ENCODE measurements at places on chromosomes 2 and 18.

DNA sequence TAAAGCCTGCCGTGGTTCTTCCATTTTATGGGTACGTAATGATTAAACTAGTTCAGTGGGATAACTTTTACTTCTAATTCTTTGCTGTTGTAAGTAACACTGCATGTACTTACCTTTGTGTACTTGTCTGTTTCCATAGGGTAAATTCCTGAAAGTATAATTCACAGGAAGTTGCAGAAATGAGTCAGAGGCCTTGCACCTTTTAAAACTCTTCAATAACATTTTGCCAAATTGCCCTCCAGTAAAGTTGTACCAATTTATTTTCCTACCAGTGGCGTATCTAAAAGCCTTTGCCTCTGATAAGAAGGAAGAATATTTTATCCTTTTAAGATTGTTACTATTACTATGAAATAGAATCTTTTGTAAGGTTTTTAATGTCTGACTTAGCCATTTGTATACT, 65.1 kb downstream of the CAB39 start:
- no peak for DNase-seq

- no peak for DNase-seq
Observed at GRCh38 chr18:61756244-61756643, 136.6 kb downstream of the RNF152 start.

GRCh38 chr18:24270937-24271380, 126.7 kb downstream of the OSBPL1A start:
- DNase-seq = peak; percentile 27

- no peak for DNase-seq
Observed at GRCh38 chr2:117492209-117492851, 322.2 kb upstream of the DDX18 start.

GRCh38 chr2:109139002-109139401, 10.0 kb downstream of the SH3RF3 start:
- no peak for DNase-seq

DNA sequence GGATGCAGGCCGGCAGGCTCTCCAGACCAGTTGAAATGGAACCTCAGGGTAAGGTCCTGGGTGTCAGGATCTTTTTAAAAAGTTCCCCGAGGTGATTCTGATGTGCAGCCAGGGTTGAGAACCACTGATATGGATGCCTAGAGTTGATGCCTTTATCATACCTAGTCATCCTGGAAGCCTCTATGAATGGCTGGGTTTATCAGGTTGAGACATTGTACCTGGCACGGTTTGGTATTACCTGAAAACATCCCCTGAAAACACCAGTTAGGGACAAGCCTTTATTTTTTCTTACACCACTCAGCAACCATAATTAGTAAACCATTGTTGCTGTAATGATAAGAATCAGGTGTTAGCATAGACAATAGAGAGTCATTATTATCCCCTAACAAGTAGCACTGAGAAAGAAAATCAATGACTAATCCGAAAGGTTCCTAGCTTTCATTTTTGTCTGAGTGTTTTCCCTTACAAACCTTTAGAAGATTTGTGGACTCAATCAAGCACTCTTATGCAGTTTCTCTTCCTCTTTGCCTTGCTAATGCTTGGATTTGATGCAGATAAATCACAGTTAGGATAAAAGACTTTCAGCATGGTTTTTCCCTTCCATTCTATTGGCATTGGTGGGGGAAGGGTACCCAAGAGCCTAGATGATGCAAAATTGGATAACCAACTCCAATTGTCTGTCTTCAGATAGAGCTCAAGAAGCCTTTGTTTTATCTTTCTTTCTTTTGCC, 116.5 kb upstream of the LYPD6 start:
- no peak for DNase-seq

DNA sequence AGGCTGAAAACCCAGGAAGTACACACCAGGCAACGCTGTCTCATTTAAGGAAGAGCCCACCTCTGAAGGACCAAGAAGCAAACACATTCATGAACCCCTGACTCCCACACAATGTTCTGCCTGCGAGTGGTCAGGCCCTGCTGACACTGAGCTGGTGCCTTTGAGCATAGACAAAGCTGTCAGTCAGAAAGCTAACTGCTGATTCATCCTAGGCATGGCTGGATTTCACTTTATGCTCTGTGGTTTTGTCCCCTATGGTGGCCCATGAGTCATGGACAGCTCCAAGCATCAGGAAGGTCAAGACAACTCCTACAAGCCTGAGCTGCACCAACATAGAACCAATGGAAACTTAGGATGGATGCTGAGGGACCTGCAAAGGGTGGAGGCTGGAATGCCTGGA, 78.9 kb downstream of the UXS1 start:
- DNase-seq = no peak

DNA sequence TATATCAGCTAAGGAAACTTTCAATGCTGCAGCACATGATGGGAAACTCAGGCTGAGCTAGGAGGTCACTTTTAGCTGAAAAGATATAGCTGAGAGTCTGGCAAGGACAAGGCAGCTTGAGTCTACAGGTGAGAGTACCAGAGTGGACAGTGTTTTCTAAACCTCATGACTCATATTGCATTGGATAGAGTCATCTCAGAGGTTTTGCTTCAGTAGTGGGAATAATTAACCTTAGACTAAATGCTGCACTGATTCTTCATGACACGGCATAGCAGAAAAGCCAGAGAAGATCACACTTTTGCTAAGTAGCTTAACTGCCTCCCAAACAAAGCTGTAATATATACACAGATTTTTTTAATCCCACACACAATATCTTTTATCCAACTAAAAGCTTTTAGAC, 865.0 kb upstream of the CDH2 start:
- DNase-seq = no peak

- DNase-seq = no peak
Observed at GRCh38 chr2:12440731-12441130, 276.0 kb upstream of the TRIB2 start.

- DNase-seq = no peak
Observed at GRCh38 chr2:212237350-212238095, 301.1 kb downstream of the ERBB4 start.

- no peak for DNase-seq
Observed at GRCh38 chr18:9827793-9828505, 57.8 kb upstream of the TXNDC2 start.

GRCh38 chr2:238954841-238955591, 107.1 kb downstream of the TWIST2 start:
- no peak for DNase-seq

- no peak for DNase-seq
Observed at GRCh38 chr18:58997811-58998337, 133.2 kb downstream of the ZNF532 start.

DNA sequence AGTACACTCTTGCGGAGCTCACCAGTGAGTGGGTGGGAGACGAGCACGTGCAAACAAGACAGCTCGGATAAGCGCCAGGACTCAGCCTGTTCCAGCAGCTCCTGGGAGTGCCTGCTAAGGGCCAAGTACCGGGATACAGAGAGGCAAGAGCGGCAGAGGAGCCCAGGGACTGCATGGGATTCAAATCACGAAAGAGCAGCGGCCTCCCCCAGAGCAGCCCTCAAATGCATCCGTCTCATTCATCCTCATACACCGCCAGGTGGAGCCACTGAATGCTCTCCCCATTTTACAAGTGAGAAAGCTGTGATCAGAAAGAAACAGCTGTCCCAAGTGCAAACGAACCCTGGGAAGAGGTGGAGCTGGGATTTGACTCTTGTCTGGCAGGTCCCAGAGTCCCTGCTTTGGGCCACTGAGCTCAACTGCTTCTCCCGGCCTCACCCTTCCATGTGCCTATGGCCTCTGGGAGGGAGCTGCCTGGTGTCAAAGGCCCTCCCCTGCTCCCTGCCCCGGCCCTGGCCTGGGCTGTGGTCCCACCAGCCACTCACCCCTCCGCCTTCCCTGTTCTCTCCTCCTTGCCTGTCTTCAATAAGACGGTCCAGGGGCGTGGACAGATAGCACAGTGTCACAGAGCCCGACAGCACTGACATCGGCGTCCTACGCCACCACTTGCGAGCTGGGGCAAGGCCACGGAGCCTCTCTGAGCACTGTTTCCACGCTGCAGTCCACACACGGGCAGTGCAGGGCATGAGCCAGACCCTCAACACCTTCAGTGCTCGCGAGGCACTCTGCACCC, 72.8 kb upstream of the TAF1B start:
- DNase-seq = no peak

DNA sequence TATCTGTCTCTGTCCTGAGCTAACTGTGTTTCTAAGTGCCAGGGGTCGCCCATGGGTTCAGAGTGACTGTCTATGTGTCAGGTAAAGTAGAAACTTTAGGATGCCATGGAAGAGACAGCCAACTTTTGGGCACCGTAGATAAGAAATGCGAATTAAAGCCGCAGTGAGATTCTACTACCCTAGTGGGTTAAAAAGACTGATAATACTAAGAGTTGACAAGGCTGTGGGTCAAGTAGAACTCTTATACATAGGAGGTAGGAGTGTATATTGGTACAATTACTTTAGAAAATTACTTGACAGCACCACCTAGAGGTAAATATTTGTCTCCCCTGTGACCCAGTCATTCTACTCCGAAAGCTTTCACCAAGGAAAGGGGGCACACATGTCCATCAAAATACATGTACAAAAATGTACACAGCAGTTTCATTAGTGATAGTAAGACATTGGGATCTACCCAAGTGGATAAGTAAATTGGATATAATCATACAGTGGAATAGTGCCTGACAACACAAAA, 371.3 kb downstream of the SLC4A3 start:
- no peak for DNase-seq

DNA sequence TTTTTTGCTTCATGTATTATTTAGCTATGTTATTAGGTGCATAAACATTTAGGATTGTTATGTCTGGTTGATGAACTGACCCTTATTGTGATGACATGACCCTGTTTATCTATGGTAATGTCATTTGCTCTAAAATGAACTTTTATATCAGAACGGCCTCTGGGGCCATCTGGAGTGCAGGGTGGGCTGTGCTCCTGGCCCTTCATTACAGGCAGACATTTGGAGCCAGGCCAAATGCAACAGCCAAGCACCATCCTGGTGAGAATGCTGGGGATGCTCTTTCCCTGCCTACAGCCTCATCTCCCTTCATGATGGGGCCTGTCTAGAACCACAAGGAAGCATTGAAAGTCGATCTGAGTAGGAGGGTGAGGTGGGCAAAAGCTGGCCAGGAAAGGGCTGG, 38.0 kb downstream of the HJURP start:
- DNase-seq = no peak

- DNase-seq = no peak
Observed at GRCh38 chr2:151840216-151841046, 12.2 kb upstream of the ARL5A start.

DNA sequence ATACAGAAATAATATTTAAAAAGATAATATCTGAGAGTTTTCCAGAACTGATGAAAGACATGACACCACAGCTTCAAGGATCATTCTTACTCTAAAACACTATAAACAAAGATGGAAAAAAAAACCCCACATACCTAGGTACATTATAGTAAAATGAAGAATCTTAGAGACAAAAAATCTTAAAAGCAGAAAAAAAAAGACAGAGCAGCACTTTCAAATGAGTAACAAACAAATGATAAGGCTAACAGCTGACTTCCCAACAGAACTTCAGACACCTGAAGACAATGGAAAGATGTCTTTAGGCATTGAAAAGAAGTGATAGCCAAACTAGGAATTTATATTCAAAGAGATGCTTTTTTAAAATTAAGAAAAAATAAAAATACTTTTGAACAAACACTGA, 21.2 kb upstream of the AFF3 start:
- DNase-seq = no peak

DNA sequence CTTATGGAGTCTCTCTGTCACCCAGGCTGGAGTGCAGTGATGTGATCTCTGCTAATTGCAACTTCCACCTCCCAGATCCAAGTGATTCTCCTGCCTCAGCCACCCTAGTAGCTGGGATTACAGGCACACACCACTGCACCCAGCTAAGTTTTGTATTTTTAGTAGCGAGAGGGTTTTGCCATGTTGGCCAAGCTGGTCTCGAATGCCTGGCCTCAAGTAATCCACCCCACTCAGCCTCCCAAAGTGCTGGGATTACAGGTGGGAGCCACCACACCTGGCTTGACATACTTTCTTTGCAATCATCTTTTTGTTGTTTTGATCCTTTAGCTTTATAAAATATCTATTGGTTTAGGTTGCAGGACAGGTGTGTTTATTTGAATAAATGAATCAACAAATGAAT, 9.7 kb upstream of the KCNE4 start:
- DNase-seq = no peak

- no peak for DNase-seq
Observed at GRCh38 chr2:105149272-105149671, 92.3 kb upstream of the GPR45 start.

DNA sequence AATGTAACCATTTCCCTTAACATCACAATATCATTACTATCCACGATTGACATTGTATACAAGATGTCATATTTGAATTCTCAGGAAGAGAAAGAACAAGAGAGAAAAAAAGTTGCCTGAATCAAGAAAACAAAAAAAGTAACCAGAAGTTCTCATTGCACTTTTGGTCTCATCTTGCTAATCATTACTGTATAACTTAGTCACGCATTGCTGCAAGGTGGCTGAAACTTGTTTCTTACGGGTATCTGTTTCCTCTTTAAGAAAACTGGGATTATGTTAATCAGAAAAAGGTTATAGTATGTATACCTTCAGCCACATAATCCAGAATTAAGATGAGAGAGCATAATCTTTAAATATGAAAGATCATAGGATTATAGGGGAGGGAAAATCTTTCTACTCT, 639.7 kb upstream of the SYT4 start:
- no peak for DNase-seq

DNA sequence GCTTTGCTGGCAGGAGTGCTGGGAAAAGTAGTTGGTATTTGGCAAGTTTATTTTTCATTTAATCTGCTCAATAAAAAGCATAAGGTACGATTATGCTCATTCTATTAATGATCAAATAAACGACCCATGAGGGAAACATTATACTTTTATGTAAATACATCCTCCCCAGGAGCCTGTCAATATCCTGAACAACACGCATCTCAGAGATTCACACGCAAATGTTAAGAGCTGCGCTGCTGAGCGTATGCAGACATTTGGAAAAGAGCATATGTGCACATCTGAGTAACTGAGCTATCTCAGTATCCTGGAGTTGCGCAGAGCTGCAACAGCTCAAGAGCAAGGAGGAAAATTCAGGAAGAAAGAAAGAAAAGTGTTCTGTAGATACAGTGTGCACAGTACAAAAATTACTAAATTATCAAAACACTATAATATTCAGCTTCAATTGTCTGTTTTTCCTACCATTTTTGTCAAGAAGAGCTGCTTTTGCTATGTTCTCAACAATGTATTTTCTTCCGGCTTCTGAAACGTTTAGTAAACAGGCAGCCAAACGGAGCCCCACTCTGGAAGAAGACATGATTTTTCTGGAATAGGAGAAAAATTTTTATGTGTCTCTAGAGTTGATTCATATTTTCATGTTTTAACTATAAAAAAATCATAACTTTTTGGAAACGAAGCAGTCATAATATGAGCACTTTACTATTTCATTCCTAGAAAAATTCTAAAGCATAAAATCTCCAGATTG, 2.4 kb downstream of the FTCDNL1 start:
- no peak for DNase-seq
